GM18507 (cell line): ENCODE measurements at places on chromosomes 1 and 21.

- no peak for DNase-seq
Measured at GRCh38 chr21:45801989-45802388, 158.5 kb downstream of the PCBP3 start.

- DNase-seq: peak; percentile 90
Measured at GRCh38 chr1:6393400-6394187, at the start of gene ACOT7. TSS of gene ACOT7 (minus strand) at chr1:6393767. CDS start at chr1:6393399, 368 bp downstream.

DNA sequence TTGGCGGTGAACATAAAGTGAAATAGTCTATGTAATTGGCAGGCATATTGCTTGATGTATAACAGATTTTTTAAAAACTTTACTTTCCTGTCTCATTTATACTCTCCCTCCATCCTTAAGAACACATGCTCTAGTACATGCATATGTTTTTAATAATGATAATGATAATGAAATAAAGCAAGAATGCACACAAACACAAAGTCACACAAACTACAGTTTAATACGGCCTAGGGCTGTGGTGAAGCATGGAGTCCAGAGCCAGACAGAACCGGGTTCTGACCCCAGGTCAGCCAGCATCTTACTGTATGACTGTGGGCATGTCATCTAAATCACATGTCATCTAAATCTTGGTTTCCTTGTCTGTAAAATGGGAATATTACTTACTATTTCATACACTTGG is 324.9 kb upstream of the NFIA start:
- no peak for DNase-seq

DNA sequence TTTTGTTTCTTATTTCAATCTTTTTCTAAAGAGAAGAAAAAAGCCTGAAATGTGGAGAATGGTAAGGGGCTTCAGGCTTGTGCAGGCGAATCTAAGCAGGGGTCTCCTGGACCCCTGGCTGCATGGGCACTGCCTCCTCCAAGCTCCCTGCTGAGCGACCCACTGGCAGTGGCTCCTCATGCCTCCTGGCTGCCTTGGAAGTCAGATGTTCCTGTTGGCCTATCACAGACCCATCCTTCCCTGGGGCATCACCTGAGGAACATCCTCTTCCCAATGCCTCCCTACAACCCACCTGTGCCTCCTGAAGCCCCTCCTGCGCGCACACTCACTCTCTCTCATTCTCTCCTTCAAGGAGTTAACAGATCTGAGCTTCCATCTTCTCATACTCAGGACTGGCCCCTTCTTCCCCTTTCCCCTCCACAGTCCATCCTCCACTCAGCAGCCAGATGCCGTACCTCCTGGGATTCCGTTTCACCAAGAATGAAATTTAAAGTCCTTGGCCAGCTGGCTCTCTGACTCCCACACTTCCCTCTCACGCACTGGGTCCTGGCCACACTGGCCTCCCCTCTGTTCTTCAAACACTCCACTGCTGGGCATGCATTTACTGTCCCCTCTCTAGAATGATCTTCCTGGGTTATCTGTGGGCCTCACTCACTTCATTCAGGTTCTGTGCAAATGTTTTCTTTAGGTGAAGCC is 41.7 kb downstream of the AZIN2 start:
- DNase-seq: no peak

GRCh38 chr1:61561666-61562065 is 163.3 kb downstream of the TM2D1 start:
- no peak for DNase-seq
